Activated naive CD4-positive, alpha-beta T cell treated with anti-CD3 and anti-CD28 coated beads, Interleukin-2, amount 10 ng/mL, durations not matched to agents 5 hours and 36 hours (primary cell): ENCODE measurements at places on chromosomes 7 and 10. TPM values are rescaled to one million over a fixed set of nuclear protein-coding genes. Genes with fewer than 3 reads are reported as not detected.

WIPF3 gene
- not detected for total RNA-seq

DNAJC9 gene
- total RNA-seq: 42.7 TPM

TRPV6 gene
- total RNA-seq: not detected

PRDX3 gene
- total RNA-seq: 89.7 TPM

ADCK2 gene
- total RNA-seq: 20.0 TPM

TBXAS1 gene
- 5.6 TPM for total RNA-seq

SORCS3 gene
- 0.07 TPM for total RNA-seq

ITGA8 gene
- total RNA-seq: not detected

ANLN gene
- 51.8 TPM for total RNA-seq

GNGT1 gene
- total RNA-seq: not detected

LRRC17 gene
- total RNA-seq: not detected

CCL24 gene
- total RNA-seq: not detected

GALNT17 gene
- total RNA-seq: not detected

LRRTM3 gene
- total RNA-seq: not detected

CRPPA gene
- total RNA-seq: 0.99 TPM

CPN1 gene
- total RNA-seq: not detected

SCRN1 gene
- total RNA-seq: 1.0 TPM

GDF2 gene
- not detected for total RNA-seq

WNT2 gene
- not detected for total RNA-seq

CALHM1 gene
- 0.29 TPM for total RNA-seq

NEUROD6 gene
- total RNA-seq: not detected

GPR158 gene
- total RNA-seq: not detected

SPDYE1 gene
- total RNA-seq: not detected

EEPD1 gene
- 12.4 TPM for total RNA-seq

TBRG4 gene
- 107 TPM for total RNA-seq

MALRD1 gene
- total RNA-seq: not detected

MYO1G gene
- 382 TPM for total RNA-seq

DYDC2 gene
- total RNA-seq: not detected

DNAH11 gene
- 3.8 TPM for total RNA-seq

ACBD7 gene
- 4.4 TPM for total RNA-seq

DPCD gene
- 2.9 TPM for total RNA-seq

TRIM50 gene
- not detected for total RNA-seq

CCDC6 gene
- 20.6 TPM for total RNA-seq

HOXA1 gene
- 0.46 TPM for total RNA-seq

ITGB8 gene
- not detected for total RNA-seq

INA gene
- total RNA-seq: 0.10 TPM

TRPV5 gene
- not detected for total RNA-seq

NPY4R gene
- total RNA-seq: not detected

TSPAN12 gene
- total RNA-seq: not detected
